Right hindlimb (tissue), 1 donor: ENCODE measurements at places on chromosomes 11 and 22.

- no peak for DNase-seq
These were observed 6.8 kb downstream of the STX3 start for GRCh38 chr11:59761993-59762392.

DNA sequence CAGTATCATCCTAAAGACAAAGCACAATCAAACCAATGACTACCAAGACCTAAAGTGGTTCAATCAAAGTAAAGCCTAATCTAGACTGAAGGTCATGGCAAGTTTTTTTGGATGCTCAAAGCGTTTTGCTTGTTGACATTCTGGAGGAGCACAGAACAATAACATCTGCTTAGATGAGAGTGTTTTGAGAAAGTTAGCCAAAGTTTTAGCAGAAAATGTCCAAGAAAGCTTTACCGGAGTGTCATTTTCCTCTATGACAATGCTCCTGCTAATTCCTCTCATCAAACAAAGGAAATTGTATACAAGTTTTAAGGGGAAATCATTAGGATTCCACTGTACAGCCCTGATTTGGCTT is 256.9 kb upstream of the FAT3 start:
- DNase-seq, result no peak

DNA sequence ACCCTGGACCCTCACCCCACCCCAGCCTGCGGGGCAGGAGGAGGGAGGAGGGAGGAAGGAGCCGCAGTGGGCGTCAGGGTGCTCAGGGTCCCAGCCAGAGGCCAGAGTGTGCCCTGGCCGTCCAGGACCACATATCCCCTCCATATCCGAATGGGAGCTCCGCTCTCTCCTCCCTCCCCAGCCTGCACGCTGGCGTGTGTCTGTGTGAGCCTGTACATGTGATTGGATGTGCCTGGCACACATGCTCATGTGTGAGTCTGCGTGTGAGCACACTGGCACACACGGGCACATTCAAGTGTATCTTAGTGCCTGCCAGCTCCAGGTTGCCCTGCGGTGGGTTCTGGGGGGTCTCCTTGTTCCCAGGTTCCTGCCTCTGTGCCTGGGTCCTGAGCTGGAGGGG is 8.1 kb downstream of the TSSC4 start:
- DNase-seq, result no peak

DNA sequence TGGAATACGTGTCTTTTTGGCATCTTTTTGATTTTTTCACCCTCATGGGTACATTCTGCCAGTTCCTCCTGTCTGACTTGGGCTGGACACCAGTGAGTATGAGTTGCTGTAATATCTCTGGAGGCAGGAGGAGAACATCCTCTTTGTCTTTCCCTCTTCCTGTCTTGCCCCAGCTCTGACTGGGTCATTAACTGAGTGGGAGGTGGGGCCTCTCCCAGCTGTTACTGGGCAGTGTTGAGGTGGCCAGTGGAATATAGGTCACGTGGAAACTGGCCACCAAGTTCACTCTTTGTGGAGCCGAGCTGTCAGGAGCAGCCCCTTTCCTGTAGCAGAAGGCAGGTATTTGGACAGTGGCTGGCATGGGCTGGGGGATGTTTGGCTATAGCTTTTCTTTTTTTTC is 2.2 kb downstream of the GLB1L2 start:
- no peak for DNase-seq

- DNase-seq, result no peak
These were observed 9.4 kb downstream of the SLC22A12 start for GRCh38 chr11:64600281-64600992.

GRCh38 chr22:29093030-29093429 is 20.2 kb downstream of the KREMEN1 start:
- no peak for DNase-seq

DNA sequence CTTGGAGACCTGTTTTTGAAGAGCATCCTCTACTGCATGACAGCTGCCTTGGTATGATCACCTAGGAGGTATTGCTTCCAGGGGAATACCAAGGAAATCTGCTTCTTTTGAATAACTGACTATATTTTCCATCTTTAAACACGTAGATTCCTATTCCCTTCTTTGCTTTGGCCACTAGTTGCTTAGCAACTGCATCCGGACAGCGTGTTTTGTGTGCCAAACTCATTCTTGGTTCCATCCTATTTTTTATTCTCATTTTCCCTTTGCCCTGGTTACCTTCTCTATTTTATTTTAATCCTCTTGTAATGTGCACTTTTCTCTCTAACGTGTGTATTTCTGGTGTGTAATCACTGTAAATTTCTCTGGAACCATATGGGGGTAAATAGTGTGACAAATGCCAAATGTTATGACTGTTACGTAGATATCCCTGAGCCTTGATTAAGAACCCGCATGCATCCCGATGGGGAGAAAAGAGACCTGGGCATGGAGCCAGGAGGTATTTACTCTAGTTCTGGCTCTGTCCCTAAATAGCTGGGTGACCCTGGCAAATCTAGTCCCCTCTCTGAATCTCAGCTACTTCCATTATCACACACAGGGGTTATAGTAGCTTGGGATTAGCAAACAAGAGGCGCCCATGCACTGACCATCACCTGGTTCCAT is 241.7 kb downstream of the MIAT start:
- no peak for DNase-seq

- no peak for DNase-seq
These were observed 9.4 kb downstream of the BMAL1 start for GRCh38 chr11:13287036-13287435.
